ENCODE measurements at places on chromosomes 6 and 20.

DNA sequence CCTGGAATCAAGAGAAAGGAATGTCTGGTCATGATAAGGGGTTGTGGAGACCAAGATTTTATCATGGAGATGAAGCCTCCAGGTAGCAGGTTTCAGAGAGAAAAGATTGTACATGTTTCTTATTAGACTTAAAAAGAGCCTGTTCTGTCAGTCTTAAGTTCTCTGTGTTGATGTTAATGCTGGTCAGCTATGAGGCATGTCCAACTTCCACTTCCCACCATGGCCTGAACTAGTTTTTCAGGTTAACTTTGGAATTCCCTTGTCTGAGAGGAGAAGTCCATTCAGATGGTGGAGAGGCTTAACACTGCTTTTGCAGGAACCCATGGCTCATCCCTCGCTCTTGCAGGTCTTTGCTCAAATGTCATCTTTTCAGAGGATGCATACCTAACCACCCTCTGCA is 27.5 kb upstream of the TAB2 start:
- DNase-seq, result no peak

GRCh38 chr6:33126101-33126714 is 50.4 kb downstream of the HLA-DPB1 start:
- peak; percentile 77 for DNase-seq

- peak; percentile 85 for DNase-seq
These were observed 235.8 kb downstream of the NFATC2 start for GRCh38 chr20:51306521-51307358.

GRCh38 chr6:8059129-8059528 is 5.1 kb downstream of the BLOC1S5 start:
- no peak for DNase-seq

- DNase-seq, result no peak
These were observed 39.3 kb upstream of the TMEM200A start for GRCh38 chr6:130326496-130326895.

- no peak for DNase-seq
These were observed 569 bp upstream of the CDC5L start for GRCh38 chr6:44386929-44387345.

- peak; percentile 54 for DNase-seq
These were observed 47.2 kb downstream of the TRERF1 start for GRCh38 chr6:42404484-42404883.

- DNase-seq, result no peak
These were observed 66.5 kb downstream of the ZMYND8 start for GRCh38 chr20:47290008-47290407.

GRCh38 chr20:36784116-36784515 is 10.6 kb upstream of the DSN1 start:
- no peak for DNase-seq

DNA sequence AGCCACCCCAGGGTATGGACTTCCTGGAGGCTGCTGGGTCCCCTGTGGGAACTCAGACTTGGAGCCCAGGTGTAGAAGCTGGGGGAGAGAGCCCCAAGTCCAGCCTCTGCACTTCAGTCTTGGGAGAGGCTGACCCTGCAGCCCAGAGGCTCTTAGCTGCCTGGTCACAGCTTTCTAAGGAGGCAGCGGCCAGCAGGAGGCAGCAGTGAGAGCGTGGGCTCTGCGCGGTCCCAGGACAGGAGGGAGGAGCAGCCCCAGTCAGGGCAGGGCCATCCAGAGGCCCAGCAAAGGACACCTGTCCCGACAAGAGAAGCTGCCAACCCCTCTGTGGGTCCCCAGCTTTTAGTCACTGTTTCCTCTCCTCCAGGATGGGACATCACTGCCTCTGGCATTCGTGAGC is 9.4 kb downstream of the TREML2 start:
- peak; percentile 70 for DNase-seq

DNA sequence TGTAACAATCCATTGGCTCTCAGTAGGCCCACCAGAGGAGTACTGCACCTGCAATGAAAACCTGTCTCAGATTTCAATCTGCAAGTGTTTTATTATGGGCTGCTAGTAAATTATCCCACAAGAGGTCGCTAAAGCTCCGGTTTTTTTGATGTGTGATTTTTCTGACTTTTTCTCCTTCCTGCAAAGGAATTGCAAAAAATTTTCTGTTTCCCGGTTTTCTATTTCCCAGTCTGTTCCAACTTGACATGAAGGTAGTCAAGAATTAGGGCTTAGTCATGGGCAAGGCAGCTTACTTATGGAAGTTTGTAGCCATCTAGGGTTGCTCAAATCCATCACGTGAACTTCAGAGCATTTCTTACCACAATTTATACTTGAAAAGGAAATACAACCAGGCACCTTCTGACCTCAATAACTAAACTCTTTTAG is 38.5 kb upstream of the AHI1 start:
- DNase-seq, result no peak

GRCh38 chr6:167448378-167448777 is 123.5 kb downstream of the TTLL2 start:
- DNase-seq, result no peak

DNA sequence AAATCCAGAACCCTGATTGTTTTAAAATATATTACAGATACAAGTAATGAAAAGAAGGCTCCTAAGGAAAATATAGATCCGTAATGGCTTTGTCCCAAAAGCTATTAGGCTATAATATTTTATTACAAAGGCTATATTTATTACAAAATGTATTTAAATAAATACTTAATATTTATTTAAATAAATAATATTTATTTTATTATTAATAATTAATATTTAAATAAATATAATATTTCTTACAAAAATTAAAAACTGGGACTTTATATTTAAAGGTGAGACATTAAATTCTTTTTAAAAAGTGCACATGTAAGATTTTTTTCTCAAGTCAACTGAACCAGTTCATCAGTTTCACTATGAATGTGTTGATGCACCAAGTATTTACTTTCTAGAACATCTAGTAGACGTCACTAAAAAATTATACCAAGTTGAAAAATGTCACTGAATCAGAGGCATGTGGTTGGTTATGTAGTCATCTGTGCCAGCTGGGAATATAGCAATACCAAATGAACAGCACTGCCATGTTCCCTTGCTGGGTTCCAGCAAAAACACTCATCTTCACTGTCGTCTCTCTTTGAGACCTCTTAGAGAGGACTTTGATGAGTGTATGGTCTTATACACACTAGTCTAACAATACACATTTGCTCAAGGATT is 278.9 kb downstream of the ESR1 start:
- no peak for DNase-seq

GRCh38 chr6:55886185-55886836 is 10.9 kb upstream of the BMP5 start:
- no peak for DNase-seq

- no peak for DNase-seq
These were observed 10.3 kb downstream of the KIZ start for GRCh38 chr20:21136015-21136732.

GRCh38 chr6:1739680-1740079 is 130.0 kb downstream of the FOXC1 start:
- DNase-seq, result no peak

DNA sequence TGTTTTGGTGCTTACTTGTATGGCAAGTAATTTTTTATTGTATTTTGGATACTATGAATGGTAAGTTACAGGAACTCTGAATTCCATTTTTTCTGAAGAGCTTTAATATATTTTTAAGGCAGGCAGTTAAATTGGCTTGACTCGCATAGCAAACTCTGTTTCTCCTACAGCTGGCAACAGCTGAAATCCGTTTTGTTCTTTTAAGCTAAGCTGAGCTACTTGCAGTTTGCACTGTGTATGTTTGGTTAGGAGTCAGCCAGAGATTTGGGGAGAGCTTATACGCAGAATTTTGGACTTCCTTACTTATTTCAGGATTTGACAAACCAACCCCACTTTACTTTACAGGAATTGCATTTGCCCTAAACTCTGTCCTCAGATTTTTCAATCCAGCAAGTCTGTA is 179.1 kb downstream of the COL19A1 start:
- no peak for DNase-seq

DNA sequence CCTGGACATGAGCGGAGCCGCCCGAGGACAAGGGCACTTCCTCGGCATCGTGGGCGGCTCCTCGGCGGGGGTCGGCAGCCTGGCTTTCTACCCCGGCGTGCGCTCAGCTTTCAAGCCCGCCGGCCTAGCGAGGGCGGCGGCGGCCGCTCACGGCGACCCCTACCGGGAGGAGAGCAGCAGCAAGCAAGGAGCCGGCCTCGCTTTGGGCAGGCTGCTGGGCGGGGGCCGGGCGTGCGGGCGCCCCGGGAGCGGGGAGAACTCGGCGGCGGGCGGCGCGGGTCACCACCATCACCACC is 6.7 kb downstream of the PRDM13 start:
- DNase-seq, result peak; percentile 70

GRCh38 chr20:58555078-58555765 is 40.0 kb upstream of the APCDD1L start:
- DNase-seq, result no peak

DNA sequence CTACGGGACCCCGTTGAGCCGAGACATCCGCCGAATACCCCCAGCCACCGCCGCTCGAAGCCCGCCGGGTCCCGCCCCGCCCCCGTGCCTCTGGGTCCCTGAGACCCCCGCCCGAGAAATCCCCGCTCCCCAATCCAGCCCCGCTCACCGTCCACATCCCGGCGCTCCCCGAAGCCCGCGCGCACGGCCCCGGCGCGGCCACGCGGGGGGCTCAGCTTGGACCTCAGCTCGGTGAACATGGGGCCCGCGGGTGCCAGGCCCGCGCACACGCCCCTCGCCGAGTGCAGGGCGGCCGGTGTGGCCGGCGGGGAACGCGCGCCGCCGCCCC is 249 bp downstream of the SAMD10 start:
- DNase-seq, result no peak
